Sigmoid colon (tissue), 7 donors: ENCODE measurements at places on chromosomes 16 and 17. TPM values are rescaled to one million over a fixed set of nuclear protein-coding genes. Genes with fewer than 3 reads are reported as not detected.

The GALR2 gene
- 6.4 TPM for total RNA-seq

DNA sequence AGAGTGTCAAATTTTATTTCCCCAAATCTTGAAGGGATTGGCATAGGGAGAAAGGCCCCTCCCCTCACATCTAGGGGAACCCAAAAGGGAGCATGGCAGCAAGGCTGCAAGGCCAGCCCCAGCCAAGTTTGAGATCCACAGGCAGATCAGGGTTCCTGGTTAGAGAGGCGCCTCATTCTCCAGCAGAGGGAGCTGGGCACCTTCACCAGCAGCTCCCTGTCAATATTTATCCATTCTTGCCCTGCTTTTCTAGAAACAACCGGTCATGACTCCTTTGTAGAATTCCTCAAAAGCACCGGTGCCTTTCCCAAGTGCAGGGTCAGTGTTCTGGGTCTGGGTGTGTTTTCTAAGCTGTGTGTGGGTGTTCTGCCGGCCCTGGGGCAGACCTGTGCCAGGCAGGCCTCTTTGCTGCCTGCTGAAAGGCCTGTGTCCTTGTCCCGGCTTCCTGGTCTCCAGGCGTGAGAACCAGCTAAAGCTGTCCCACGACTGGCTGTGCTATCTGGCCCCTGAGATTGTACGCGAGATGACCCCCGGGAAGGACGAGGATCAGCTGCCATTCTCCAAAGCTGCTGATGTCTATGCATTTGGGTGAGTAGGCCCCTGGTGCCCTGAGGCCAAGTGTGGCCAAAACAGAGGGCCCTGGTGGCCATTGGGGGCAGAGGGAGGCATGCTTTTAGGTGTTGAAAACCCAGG is 21.2 kb upstream of the LGALS9 start:
- DNase-seq, result no peak

The CDT1 gene
- 0.71 TPM for total RNA-seq

DNA sequence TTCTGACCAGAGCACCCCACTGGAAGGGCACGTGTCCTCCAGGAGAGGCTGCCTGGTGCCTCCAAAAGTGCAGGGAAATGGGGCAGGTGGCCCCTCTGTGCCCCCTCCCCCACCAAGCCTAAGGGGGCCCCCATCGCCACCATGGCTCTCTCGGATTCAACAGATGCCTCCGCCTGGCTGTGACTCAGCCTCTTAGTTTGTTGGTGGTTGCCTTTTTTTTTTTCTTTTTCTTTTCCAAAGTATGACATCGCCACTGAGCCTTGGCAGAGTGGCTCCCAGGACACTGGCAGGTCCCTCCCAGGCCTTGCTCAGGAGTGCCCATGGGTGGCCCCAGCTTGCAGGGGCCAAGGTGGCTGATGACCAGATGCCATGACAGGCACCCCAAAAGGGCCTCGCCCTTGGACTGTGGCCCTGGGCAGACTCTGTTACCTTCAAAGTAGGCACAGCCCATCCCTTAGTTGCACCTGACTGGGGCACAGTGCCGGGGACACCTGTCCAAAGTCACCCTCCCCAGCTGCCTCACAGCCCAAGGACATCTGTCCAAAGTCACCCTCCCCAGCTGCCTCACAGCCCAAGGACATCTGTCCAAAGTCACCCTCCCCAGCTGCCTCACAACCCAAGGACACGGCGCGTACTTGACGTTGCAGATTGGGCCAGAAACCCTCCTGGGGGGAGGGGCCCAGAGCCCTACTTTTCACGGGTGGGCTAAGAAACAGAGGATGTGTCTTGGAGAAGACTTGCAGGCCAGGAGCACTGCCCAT is 29.6 kb downstream of the NPTX1 start:
- DNase-seq, result no peak

GRCh38 chr16:87704754-87705353 is 60.9 kb downstream of the KLHDC4 start:
- DNase-seq, result no peak

The MEIOB gene
- total RNA-seq, result not detected

DNA sequence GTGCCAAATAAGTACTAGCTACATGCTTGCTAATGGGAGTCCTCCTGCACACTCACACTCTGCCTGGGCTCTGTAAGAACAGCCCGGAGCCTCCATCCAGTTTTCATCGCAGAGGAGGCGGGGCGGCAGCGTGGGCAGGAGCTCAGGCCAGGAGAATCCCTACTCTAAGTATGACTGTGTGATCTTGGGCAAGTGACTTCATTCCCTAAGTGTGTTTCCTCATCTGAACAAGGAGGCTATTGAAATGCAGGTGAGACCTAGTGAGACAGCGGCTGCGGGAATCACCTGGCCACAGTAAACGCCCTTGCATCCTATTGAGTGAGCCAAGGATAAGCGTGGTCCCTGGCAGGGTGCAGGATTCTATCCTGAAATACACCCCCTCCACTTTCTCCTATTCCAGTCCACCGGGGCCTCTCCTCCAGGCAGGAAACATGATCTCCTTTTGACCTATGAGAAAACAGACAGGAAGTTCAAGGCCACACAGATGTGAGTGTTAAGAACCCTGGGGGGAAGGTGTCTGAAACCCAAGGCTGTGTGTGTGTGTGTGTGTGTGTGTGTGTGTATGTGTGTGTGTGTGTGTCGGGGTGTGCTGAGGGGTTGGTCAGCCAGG is 5.2 kb upstream of the RAI1 start:
- no peak for DNase-seq
